ENCODE measurements at places on chromosomes 1 and 21.

GRCh38 chr21:36718951-36719501, 20.1 kb downstream of the SIM2 start:
- DNase-seq: no peak

DNA sequence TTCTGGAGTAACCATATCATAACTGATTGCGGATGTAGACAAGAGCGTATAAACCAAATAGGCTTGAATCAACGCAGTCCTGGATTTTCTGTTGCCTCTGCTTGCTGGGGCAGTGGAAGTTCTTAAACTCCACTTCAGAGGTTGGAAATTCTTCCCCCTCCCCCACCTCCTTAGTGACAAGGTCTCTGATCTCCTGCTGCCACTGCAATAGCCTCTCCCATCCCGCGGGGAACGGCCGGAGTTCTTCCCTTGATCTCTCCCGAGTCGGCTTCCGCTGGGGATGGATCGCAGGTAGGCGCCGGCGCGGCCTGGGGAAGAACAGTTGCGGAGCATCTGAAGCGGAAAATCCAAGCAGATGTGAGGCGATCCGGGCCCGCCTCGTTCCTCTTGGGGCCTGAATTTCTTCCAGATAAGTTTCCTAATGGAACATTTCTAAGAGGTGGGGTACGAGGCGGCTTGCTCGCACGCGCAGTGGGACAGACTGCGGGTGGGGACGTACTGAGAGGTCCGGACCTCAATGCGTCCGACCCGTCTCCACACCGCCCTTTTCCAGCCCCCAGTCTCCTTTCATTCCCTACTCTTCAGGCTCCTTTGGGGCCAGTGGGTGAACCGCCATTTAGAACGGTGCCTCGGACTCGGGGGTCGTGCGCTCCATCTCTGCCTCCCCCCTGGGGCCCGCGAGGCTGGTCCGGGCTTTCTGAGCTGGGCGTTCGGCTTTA, 3.1 kb upstream of the SIM2 start:
- DNase-seq: peak; percentile 2

DNA sequence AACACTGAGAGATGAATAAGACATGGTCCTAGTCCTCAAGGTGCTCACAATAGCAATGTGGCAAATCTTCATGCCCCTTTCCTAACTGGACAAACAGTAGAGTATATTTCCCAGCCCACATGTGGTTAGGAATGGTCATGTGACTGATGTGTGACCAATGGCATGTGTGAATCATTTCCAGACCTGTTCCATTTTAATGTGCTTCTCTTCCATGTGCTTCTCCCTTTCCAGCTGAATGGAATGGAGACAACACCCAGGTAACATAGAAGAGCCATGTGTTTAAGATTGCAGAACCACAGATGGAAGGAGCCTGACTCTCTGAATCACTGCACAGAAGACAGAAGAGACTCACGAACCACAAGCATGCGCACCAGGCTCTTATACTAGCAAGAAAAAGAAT, 409.9 kb upstream of the NFIA start:
- DNase-seq: no peak

DNA sequence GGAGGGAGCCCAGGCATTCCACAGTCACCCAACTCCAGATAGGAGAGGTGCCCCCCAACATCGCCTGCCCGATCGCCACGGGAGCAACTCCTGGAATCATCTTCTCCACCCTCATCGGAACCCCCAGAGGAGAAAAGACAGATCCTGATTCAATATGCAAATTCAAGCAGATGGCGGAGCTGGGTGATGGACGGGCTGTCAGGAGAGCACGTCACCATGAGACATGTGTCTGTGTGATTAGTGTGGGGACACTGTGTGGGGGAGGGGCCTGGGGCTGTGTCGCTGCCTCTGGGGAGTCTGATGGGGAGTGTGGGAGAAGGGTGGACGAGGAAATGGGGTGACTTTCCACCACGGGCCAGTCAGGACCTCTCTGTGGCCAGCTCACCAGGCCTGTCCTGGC, 90.2 kb upstream of the CSF3R start:
- peak; percentile 11 for DNase-seq

- no peak for DNase-seq
Measured at GRCh38 chr1:14511796-14512585, 86.5 kb upstream of the KAZN start.

DNA sequence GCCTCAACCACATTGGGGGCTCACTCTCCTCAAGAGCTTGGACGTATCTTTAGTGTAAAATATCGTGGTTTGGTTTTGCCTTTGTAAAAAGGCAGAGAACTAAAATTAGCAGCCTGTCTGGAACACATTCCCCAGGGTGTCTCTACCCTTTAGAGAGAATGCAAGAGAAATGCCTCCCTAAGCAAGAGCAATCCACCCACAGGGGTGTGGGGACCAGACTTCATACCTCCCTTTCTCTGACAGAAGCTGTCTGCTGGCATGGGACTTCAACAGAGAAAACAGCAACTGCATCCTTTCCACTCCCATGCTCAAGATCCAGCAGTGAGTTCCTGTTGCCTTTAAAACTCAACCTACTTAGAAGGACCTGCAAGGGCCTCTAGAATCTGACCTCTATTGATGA, 27.9 kb upstream of the TNR start:
- DNase-seq: no peak

DNA sequence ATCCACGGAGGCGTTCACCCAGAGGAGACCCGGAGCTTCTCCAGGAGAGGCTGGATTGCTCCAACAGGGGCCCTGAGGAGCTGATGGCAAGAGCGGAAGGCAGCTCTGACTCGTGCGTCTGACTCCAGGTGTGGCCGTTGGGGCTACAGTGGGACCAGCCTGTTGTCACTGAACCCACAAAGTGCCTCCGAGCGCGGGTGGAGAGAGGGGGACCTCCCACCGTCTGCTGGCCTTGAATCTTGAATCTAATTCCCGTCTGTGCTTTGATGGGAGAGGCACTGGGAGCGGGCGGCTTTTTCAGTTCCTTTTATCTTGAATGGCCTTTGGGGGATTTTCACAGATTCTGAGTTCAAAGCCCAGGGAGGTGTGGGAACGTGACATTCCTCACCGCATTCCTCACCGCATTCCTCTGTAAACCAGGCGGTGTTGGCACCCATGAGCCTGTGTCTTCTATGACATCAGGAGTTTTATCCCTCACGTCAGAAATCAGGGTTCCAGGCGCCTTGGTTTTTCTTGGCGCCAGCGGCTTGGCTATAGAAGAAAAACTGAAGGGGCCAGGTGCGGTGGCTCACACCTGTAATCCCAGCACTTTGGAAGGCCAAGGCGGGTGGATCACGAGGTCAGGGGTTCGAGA, 39.2 kb upstream of the COL18A1 start:
- DNase-seq: no peak

- no peak for DNase-seq
Measured at GRCh38 chr1:3747903-3748302, 4.3 kb upstream of the CCDC27 start.

GRCh38 chr1:95169548-95169947, 52.4 kb downstream of the TLCD4 start:
- no peak for DNase-seq

DNA sequence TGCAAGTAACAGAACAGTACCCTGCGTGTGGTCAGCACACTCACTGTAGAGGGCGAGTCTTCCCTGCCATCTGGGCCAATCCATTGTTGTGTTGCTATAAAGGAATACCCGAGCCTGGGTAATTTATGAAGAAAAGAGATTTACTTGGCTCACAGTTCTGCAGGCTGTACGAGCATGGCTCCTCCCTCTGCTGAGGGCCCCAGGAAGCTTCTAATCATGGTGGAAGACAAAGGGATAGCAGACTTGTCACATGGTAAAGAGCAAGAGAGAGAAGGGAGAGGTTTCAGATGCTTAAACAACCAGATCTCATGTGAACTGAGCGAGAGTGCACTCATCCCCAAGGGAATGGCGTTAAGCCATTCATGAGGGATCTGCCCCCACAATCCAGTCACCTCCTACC, 126.2 kb downstream of the CNIH3 start:
- no peak for DNase-seq

DNA sequence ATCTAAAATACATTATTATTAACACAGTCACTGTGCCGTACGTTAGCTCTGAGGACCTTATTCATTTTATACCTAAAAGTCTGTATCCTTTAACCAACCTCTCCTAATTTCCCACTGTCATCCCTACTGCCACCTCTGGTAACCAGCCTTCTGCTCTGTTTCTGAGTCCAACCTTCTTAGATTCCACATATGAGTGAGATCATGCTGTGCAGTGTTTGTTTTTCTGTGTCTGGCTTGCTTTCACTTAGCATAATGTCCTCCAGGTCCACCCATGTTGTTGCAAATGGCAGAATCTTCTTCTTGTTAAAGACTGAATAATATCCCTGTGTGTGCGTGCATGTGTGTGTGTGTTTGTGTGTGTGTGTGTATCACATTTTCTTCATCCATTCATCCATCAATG, 64.2 kb downstream of the ETS2 start:
- peak; percentile 15 for DNase-seq

DNA sequence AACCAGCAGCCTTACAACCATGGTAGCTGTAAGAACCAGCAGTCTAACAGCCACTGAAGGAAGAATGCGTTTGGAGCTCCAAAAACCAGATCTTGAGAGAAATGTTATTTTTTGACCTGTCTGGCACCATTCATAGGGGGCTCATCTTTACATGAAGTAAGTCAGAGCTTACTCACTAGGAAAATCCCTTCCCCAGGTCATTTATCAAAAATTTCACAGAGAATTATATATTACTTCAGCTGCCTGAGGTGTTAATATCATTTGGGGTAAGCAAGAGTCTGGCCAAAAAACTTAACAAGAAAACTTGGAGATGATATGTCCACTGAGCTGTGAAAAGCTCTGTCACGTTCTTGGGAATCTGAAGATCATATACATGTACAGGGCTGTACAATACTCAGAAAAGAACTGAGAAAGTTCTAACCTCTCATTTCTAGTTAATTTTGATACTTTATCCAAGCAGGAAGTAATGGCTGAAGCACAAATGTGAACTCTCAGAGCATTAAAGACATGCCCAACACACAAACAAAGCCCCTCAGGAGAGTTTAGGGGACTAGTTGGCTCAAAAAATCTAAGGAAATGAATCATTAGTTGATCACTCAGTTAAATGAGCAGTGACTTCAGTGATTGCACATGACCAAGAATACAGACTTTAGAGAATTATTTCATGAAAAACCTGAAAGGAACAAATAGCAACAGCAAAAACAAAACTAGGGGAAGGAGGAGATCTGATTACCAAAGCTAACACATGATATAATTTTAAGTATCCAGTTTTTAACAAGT, 681.1 kb downstream of the LTN1 start:
- DNase-seq: no peak

GRCh38 chr1:236502972-236503639, 20.7 kb upstream of the LGALS8 start:
- DNase-seq: peak; percentile 30

- DNase-seq: peak; percentile 17
Measured at GRCh38 chr1:25117233-25117823, 115.0 kb downstream of the SYF2 start.

- DNase-seq: no peak
Measured at GRCh38 chr1:77051425-77051824, 167.8 kb downstream of the PIGK start.

GRCh38 chr1:193729429-193729828, 543.0 kb upstream of the B3GALT2 start:
- DNase-seq: peak; percentile 9

- DNase-seq: no peak
Measured at GRCh38 chr1:157091668-157092273, 7.8 kb downstream of the ETV3L start.

DNA sequence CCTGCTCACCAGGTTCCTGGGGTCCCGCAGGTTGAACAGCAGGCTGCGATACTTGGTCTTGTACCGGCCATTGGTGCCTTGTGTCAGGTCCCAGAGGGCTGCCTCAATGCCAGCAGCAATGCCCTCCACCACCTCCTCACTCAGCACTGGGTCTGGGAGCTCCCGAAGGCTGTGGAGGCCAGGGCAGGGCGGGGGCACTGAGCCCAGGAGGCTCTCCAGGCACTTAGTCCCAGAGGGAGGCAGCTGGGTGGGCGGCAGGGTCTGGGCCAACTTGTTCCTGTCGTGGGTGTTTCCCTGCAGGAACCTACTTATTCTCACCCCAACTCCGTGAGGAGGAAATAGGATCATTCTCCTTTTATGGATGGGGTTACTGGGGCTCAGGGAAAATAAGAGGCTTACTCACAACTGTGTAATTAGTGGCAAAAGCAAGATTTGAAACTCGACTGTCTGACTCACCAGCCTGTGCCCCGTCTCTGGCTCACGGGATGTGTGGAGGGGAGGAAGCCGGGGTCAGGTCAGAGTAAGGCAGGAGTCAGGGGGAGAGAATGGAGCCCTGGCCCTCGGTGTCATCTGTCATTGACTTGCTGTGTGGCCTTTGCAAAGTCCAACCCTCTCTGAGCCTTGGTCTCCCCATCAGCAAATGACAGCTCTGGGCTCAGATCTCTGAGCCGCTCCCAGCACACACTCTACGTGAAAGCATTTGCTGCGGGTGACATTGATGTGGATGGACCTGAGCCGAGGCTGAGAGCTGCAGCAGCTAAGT, 17.2 kb downstream of the SPOCD1 start:
- no peak for DNase-seq

DNA sequence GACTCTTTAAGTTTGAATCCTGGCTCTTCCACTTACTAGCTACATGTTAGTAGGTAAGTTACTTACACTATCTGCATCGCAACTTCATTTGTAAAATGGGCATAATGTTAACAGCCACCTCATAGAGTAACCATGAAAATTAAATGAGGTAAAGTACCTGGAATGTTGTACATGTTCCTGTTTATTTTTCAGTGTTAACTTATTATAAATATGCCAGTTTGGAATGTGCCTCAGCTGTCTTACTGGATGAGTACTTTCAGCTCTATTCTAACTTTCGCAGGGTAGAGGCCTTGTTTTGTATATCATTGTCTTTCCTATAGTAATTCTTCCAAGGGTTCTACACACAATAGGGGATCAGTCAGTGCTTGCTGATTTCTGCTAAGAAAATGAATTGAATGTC, 167.4 kb downstream of the DUSP10 start:
- DNase-seq: no peak

- no peak for DNase-seq
Measured at GRCh38 chr1:74681449-74681848, 7.9 kb upstream of the ERICH3 start.

DNA sequence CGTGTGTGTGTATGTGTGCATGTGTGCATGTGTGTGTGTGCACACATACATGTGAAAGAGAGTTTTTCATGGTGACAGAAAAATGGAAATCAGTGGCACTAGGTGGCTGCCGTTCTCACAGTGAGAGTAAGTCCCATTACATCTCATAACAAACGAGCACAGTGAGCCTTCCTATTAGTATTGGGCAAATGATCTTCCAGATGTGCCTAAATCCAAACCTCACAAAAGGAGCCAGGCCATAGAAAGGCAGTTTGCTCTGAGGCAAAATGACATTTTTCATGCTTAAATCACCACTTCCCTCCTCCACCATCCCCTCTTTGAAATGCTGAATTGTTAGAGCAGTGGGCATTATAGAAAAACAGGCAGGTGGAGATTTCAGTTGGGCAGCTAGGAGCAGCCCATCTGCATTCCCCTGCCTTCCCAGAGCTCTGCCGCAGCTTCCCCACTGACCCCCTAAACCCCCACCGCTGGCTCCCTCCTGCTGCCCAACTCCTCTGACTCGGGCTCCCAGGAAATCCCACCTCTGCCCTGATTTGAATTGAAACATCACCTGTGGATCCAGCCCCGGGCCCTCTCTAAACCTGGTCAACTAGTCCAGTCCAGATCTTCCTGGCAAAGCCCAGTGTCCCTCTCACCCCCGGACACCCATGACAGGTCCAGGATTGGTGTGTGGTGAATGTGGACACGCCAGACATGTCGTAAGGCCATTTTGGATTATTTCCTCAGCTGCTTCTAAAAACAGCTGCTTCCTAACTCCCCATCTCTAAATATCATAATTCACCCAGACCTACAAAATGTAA, 190.5 kb downstream of the SEC16B start:
- no peak for DNase-seq

GRCh38 chr1:189567890-189568289, 909.8 kb downstream of the BRINP3 start:
- no peak for DNase-seq

Measured in NCI-H2171 treated with DMSO at 0.1 percent for 48 hours (cell line).